Midbrain (tissue), 1 donor: ENCODE measurements at places on chromosomes 2 and 18.

DNA sequence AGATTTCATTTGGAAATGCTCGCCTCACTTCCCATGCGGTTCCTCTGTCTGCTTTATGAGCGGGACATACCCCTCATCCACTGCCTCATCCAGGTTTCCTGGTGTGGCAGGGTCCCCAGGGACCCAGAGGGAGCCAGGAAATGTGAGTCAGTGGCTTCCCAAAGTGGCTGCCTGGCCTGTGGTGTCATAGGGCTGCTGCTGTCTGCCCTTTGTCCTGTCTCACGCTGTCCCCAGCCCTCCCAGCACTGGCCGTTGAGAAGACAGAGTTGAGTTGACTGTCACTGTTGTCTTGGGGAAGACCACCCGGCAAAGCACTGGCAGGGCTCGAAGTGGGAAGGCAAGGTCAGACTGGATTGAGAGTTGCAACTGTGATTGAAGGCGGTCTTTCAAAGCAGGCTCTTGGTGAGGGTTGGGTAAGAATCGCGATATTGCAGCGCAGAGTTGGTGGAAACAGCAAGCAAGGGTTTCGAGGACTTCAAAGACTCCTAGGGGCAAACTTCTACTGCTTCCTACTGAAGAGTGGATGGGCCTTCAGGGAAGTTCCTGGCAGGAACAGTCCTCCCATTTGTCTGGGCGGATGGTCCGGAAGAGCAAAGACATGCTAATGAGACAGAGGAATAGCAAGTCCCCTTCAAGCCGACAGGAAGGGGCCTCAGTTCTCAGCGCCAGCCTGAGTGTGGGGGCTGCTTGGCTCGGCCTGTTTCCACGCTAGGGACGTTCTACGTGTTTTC lies 33.9 kb downstream of the RAB31 start:
- DNase-seq, result peak; percentile 22

GRCh38 chr2:10541775-10542432 lies 93.8 kb upstream of the ODC1 start:
- no peak for DNase-seq

DNA sequence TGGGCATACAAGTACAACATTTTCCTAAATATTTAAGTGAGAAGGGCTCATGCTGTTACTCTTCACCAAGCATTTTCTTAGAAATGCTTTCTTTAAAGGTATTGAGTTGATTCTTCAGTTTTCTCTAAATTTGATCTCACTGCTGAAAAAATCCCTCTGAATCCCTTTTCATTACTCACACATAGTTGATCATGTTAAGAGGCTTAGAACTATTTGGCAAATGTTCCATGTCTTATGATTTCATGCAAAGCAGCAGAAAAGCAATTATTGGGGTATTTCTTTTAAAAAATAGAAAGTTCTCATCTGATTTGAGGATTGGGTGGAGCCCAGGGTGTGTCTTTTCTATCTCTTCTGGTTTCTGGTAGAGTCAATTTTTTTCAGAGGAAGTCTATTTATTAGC lies 1079.8 kb upstream of the ZEB2 start:
- no peak for DNase-seq

GRCh38 chr18:67651438-67651837 lies 134.9 kb upstream of the DSEL start:
- no peak for DNase-seq

DNA sequence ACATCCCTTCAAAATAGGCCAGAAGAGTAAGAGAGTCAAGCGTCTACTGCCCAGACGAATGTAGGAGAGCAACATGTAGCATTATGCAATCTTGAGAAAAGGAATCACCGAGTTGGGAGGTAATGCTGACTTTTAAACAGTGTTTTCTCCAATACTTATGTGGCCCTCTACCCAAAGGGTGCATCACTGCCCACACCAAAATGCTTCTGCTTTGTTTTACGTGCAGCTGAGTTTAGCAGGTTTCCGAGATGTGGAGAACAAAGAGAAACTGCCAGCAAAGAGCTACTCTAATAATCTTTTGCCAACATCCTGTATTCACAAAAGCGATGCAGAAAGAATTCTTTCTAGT lies 63.4 kb upstream of the ZEB2 start:
- no peak for DNase-seq

DNA sequence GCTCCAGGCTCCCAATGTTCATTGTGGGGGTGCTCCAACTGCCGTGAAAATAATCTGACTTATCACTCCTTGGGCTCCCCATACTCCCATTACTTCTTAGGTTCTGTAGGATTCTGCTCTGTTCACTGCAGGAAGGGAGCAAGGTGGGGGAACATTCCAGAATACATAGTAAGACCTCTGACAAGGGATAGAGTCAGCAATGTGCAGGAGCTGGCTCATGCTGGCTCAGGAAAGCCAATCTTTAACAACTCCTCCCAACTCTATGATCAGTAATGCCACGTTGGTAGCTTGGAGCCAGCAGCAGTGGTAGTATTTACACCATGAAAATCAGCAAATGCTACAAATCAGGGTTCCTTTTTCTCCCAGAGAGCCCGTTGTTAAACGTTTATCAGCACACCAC lies 44.4 kb downstream of the FECH start:
- no peak for DNase-seq
